ENCODE measurements at places on chromosomes 11 and 22.

- no peak for DNase-seq
- no peaks in the 10 kb centered on the region for H3K27me3 ChIP-seq
- no peaks in the 10 kb centered on the region for H3K4me1 ChIP-seq
- H3K27ac ChIP-seq, result no peak overlapping the region
- H3K4me3 ChIP-seq, result no peak overlapping the region
Observed at GRCh38 chr11:112129656-112130055, 34.2 kb downstream of the IL18 start.

GRCh38 chr11:73537969-73538368 is 59.9 kb downstream of the FAM168A start:
- H3K27me3 ChIP-seq, result no peaks in the 10 kb centered on the region
- H3K27ac ChIP-seq, result no peak overlapping the region
- no peak overlapping the region for H3K4me3 ChIP-seq
- no peak for DNase-seq
- peaks cover 5% of the 10 kb centered on the region for H3K4me1 ChIP-seq

DNA sequence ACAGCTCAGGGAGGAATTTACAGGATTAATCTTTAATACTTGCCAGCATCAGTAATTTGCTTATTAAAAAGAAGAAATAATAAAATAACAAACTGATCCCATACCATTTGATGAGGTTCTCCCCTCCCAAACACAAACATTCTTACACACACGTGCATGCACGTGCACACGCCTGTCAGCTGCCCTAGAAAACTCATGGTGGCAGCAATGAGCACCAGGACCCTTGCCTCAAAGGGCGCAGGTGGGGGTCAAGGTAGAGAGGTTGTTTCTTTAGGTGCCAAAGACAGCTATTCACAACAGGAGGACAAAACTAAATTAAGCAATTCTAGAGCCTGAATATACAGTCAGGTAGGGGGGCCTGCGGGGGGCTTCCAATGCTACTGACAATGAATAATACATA is 219.3 kb downstream of the BUD13 start:
- H3K36me3 ChIP-seq, result no peaks in the 10 kb centered on the region
- H3K27ac ChIP-seq, result no peak overlapping the region
- no peaks in the 10 kb centered on the region for H3K4me1 ChIP-seq
- H3K27me3 ChIP-seq, result no peaks in the 10 kb centered on the region
- no peak overlapping the region for H3K4me3 ChIP-seq

- H3K4me1 ChIP-seq, result no peaks in the 10 kb centered on the region
- no peaks in the 10 kb centered on the region for H3K27me3 ChIP-seq
- H3K36me3 ChIP-seq, result no peaks in the 10 kb centered on the region
- H3K4me3 ChIP-seq, result no peak overlapping the region
- DNase-seq, result peak; percentile 49
Observed at GRCh38 chr11:94504689-94505293, 7.5 kb upstream of the C11orf97 start.

DNA sequence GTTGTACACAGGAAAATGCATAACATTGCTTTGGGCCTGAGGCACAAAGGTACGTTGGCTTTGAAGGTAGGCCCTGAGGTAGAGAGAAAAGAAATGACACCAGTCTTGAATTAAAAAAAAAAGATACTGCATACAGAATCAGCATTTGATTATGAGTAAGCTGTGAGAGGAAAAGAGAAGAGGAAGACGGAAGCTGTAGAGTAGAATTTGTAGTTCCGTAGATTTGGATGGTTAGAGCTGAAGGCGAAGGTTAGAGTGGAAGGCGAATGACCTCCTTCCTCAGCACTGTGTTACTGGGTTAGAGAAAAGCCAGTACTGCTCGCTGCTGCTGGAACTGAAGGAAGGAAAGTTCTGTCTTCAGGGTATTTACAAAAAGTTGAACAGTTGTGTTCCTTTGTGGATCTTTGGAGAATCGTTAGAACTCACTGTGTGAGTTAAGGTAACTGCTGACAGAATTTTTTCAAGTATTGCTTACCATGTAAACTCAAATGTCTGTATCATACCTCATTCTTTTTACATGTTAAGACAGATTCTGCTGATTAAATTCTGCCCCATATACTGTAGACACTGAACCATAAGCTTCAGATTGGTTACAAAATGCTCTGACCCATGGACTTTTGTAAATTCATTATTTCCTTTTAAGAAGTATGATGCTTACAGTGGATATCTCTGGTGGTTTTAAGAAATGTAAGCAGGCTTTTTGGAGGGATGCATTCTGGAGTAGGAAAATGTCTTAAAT is 50.2 kb downstream of the MCAM start:
- no peak for DNase-seq
- H3K27me3 ChIP-seq, result no peaks in the 10 kb centered on the region
- H3K36me3 ChIP-seq, result no peaks in the 10 kb centered on the region

DNA sequence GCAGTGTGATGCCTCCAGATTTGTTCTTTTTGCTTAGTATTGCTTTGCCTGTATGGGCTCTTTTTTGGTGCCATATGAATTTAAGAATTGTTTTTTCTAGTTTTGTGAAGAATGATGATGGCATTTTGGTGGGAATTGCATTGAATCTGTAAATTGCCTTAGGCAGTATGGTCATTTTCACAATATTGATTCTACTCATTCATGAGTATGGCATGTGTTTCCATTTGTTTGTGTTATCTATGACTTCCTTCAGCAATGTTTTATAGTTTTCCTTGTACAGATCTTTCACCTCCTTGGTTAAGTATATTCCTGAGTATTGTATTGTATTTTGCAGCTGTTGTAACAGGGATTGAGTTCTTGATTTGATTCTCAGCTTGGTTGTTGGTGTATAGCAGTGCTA is 18.3 kb upstream of the ZBED5 start:
- no peak for DNase-seq
- no peak overlapping the region for H3K27ac ChIP-seq
- H3K4me3 ChIP-seq, result no peak overlapping the region
- no peaks in the 10 kb centered on the region for H3K4me1 ChIP-seq

- H3K27ac ChIP-seq, result no peak overlapping the region
- no peak overlapping the region for H3K4me3 ChIP-seq
- H3K27me3 ChIP-seq, result no peaks in the 10 kb centered on the region
- DNase-seq, result no peak
- no peaks in the 10 kb centered on the region for H3K36me3 ChIP-seq
- no peaks in the 10 kb centered on the region for H3K4me1 ChIP-seq
Observed at GRCh38 chr22:32584650-32585049, 110.0 kb downstream of the FBXO7 start.

DNA sequence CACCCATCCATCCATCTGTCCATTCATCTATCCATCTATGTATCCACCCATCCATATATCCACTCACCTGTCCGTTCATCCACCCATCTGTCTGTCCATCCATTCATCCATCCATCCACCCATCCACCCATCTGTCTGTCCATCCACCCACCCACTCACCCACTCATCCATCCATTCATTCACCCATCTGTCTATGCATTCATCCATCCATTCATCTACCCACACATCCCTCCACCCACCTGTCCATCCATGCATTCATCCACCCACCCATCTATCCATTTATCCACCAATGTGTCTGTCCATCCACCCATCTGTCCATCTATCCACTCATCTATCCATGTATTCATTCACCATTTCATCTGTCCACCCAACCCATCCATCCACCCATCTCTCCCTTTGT is 33.3 kb downstream of the NADSYN1 start:
- no peak overlapping the region for H3K4me3 ChIP-seq
- H3K36me3 ChIP-seq, result peaks cover 9% of the 10 kb centered on the region
- no peak overlapping the region for H3K27ac ChIP-seq
- no peak for DNase-seq
- H3K27me3 ChIP-seq, result no peaks in the 10 kb centered on the region

DNA sequence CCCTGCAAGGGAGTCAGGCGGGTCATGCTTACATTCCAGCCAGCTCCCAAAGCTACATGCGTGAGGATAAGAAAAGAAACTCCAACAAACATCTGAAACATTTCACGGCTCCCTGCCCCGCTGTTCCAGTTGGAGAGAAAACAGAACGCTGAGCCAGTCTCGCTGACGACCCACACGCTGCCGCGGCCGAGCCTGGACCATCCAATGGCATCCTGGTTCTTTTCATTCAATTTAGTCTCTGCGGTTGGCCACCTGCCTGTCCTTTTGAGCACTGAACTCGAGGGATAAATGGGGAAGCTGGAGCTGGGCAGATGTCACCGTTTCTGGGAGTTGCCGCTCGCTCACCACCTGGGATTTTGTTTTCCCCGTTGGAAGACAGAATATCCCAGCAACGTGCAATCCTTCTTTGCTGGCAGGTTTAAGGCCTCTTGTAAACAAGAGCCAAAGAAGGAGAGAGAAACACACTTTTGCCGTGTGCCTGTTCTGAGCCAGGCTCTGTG is 45.3 kb upstream of the SHISAL1 start:
- H3K36me3 ChIP-seq, result no peaks in the 10 kb centered on the region
- no peaks in the 10 kb centered on the region for H3K4me1 ChIP-seq
- no peak for DNase-seq
- no peak overlapping the region for H3K27ac ChIP-seq

GRCh38 chr11:27075655-27076054 is 35.0 kb downstream of the BBOX1 start:
- no peak overlapping the region for H3K4me3 ChIP-seq
- no peaks in the 10 kb centered on the region for H3K36me3 ChIP-seq
- no peak overlapping the region for H3K27ac ChIP-seq
- no peak for DNase-seq

DNA sequence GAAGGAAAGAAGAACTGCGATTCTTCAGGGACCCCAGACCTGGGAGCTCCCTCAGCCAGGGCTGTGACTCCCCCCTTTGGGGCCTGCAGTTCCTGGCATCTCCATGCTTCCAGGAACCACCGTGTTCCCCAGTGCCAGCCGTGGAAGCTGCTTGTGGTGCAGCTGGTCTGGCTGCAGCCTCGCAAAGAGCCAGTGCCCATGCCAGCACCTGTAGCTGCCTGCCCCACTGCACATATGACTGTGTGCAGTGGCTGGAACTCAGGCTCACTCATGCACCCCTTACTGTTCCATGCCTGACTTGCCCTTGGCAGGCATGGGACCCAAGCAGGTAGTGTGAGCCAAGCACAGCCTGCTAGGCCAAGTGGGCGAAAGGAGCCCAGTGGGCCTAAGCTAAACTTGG is 401.3 kb downstream of the LRRC4C start:
- H3K27me3 ChIP-seq, result no peaks in the 10 kb centered on the region
- H3K27ac ChIP-seq, result no peak overlapping the region
- DNase-seq, result no peak
- H3K36me3 ChIP-seq, result no peaks in the 10 kb centered on the region
- H3K4me1 ChIP-seq, result no peaks in the 10 kb centered on the region

GRCh38 chr11:35146074-35146521 is 7.1 kb downstream of the CD44 start:
- H3K36me3 ChIP-seq, result no peaks in the 10 kb centered on the region
- no peak overlapping the region for H3K4me3 ChIP-seq
- peaks cover 10% of the 10 kb centered on the region for H3K4me1 ChIP-seq
- H3K27ac ChIP-seq, result no peak overlapping the region
- DNase-seq, result no peak

DNA sequence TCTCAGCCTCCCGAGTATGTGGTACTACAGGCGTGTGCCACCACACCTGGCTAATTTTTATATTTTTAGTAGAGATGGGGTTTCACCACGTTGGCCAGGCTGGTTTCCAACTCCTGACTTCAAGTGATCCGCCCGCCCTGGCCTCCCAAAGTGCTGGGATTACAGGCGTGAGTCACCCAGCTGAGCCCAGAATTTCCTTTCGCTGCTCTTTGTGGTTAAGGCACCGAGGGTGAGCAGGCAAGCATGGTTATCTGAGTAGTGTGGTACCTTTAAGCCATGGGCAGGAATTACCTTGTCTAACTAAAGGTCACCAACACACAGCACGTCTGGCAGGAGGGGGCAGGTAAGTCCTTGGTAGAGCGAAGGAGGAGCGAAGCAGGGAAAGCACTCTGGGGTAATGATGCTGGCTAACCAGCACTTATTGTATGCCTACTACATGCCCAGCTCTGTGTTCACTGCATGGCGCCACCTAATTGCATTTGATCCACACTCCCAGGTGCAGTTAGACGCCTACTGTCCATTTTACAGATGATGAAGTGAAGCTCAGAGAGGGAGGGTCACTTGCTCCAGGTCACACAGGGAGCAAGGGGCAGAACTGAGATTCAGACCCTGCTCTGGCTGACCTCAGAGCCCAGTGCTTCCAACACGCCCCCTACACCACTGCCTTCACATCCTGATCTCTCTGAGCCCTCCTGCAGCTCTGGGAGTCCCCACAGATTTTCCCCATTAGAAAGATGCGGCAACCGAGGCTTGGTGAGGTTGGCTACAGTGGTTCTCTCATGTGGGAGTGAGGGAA is 45.7 kb downstream of the TRIOBP start:
- H3K4me1 ChIP-seq, result peaks cover 3% of the 10 kb centered on the region
- H3K4me3 ChIP-seq, result no peak overlapping the region
- H3K27ac ChIP-seq, result no peak overlapping the region
- DNase-seq, result peak; percentile 26
- H3K36me3 ChIP-seq, result no peaks in the 10 kb centered on the region

DNA sequence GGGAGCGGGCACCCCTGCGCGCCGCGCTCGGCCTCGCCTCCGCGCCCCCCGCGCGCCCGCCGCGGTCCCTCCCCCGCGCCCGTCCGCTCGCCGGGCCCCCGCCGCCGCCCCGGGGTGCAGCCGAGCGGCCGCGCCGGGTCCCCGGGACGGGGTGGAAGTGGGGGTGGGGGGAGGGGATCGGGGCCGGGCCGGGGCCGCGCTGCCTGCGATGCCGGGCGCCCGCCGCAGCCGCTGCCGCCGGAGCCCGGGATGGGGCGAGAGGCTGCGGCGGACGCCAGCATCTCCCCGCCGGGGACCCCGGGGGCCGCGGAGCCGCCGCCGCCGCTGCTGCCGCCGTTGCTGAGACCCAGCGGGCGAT is 365 bp downstream of the MGAT3 start:
- H3K27ac ChIP-seq, result no peak overlapping the region
- no peaks in the 10 kb centered on the region for H3K27me3 ChIP-seq
- H3K4me3 ChIP-seq, result no peak overlapping the region
- H3K4me1 ChIP-seq, result peaks cover 11% of the 10 kb centered on the region
- no peak for DNase-seq
- H3K36me3 ChIP-seq, result no peaks in the 10 kb centered on the region

All from mesendoderm (in vitro differentiated cells).